ENCODE measurements at places on chromosomes 1 and 21.

DNA sequence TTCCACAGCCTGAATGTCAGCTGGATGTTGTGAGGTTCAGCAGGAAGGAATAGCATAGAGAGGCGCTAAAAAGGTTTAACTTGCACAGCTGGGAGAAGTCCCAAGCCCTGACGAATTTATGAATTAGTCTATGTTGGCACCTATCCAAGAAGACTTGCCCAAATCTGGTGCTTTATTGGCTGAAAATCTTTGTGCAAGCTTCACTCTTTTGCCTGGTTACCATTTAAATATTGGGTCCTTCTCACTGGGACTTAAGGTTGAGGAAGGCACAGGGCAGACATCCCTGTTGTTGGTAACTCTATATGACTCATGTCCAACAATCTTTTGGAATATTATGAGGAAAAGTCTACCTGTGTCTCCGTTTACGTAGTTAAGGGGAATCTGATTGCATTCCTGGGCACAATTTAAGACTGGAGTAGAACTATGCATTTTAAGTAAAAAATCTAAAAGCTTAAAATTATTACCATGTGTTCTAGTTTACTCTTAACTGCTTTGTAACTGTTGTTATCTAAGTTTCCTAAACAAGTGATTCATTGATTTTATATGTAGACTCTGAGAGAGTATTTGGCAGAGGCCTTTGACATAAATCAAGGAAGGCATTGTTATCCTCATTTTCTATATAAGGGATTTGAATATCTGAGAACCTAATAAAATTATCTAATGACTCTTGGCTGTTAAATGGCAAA is 181.7 kb upstream of the DPYD start:
- DNase-seq: no peak

DNA sequence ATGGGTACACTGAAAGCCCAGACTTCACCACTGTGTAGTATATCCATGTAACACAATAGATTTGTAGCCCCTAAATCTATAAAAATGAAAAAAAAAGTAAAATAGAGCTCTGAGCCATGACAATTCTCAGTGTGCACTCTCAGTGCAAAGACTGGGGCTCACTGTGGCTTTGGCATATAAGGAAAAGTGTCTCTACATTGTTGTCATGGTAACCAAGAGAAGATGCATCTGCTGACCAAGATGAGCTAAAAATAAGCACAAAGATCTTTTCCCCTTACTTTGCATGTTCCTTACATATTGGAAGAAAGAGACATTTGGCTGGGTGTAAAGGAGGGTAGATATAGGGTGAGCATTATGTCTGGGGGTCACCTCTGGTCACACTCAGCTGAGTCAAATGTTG is 12.0 kb downstream of the PGLYRP4 start:
- DNase-seq: no peak

- no peak for DNase-seq
Measured at GRCh38 chr1:5720936-5721335, 271.3 kb downstream of the NPHP4 start.

- no peak for DNase-seq
Measured at GRCh38 chr1:18124977-18125376, 17.4 kb downstream of the IGSF21 start.

- no peak for DNase-seq
Measured at GRCh38 chr1:47876587-47876963, 120.6 kb downstream of the TRABD2B start.

DNA sequence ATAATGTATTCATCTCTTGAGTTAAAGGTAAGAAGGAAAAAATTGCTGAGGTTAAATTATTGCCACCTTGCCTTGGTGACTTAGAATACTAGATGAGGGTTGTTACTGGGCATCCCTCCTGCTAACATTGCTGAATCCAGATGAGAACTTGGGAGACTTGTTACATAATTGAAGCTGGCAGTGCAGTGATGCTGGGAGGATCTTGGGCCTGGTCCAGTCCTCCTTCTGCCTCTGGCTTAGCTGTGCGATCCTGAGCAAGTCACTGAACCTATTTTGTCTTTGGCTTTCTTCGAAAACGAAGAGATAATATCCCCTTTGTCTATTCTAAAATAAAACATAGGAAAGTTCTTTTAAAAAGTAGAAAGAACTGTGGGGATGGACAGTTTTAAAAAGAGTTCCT is 244.9 kb upstream of the NRIP1 start:
- no peak for DNase-seq
